AG04449 (cell line): ENCODE measurements at places on chromosomes 12 and 14.

DNA sequence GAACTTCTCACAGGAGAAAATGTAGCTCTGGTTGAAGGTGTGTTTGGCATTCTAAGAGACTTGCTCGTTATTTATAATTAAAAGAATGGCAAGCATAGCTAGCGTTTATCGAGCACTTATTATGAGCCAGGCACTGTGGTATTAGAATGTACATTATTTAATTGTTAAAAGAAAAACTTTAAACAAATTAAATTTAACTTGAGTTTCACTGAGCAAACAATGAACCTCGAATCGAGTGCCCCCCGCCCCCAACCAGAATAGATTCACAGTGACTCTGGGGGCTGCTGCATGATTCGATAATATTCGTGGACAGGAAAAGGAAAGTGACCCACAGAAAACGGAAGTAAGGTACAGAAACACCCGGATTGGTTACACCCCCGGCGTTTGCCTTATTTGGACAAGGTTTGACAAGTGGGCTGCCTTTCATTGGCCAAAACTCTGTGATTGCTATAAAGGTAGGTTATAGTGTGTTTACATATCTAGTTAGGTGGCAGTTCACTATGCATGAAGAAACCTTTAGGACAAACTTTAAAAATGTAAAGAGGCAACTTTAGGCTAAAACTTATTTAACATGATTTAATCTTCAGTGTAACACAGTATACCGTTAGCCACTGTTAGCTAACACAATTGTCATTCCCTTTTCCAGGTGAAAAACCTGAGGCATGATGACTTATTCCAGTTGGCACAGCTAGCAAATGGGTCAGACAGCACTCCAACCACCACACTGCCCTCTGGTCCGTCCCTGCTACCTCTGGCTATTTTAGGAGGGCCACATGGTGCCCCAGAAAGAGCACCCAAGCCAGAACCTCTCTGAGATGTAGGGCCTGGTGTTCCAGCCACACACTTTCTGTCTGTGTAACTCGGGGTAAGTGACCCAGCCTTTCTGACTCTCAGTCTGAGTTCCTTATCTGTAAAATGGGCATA is 7.1 kb downstream of the SCNN1A start:
- DNase-seq = no peak

GRCh38 chr14:103016594-103016993 is 40.8 kb downstream of the CDC42BPB start:
- DNase-seq = no peak

DNA sequence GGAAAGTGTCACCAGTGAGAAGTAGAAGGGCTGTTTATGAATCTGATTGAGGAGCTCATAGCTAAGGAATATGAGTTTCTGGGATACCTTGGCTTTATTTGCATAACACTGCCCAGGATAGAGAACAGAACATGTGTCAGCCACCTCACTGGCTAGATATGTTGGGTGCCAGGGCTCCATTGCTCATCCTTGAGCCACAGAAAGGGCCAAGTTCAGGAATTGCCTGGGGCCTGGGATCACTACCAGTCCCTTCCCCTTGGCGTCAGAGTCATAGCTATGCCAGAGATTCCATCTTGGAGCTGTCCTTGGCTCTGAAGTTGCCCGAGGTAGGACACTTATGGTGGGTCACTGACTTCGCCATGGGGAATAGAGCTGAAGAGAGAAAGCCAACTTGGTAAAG is 49.0 kb downstream of the IFT43 start:
- DNase-seq = no peak

- no peak for DNase-seq
Measured at GRCh38 chr12:31651893-31652521, 7.5 kb upstream of the ETFBKMT start.

DNA sequence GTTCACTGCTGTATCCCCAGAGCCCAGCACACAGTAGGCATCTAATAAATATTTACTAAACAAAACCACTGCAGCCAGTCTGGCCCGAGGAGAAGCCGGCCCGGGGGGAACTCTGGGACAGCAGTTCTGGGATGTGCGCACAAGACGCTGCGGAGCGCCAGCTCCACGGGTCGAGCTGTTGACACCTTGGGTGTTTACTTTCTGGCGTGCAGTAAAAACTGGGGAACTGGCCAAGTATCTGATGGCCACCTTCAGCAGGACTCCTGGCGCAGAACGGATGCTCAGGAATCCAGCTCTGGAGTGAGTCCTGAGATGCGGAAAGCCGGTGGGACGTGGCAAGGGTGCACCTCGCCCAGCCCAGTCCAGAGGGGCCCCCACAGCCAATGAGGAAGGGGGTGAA is 65.6 kb downstream of the NCOR2 start:
- DNase-seq = no peak

GRCh38 chr14:96198430-96199130 is 6.1 kb upstream of the BDKRB2 start:
- no peak for DNase-seq

- DNase-seq = no peak
Measured at GRCh38 chr14:99609245-99610170, 5.5 kb upstream of the CCDC85C start.

DNA sequence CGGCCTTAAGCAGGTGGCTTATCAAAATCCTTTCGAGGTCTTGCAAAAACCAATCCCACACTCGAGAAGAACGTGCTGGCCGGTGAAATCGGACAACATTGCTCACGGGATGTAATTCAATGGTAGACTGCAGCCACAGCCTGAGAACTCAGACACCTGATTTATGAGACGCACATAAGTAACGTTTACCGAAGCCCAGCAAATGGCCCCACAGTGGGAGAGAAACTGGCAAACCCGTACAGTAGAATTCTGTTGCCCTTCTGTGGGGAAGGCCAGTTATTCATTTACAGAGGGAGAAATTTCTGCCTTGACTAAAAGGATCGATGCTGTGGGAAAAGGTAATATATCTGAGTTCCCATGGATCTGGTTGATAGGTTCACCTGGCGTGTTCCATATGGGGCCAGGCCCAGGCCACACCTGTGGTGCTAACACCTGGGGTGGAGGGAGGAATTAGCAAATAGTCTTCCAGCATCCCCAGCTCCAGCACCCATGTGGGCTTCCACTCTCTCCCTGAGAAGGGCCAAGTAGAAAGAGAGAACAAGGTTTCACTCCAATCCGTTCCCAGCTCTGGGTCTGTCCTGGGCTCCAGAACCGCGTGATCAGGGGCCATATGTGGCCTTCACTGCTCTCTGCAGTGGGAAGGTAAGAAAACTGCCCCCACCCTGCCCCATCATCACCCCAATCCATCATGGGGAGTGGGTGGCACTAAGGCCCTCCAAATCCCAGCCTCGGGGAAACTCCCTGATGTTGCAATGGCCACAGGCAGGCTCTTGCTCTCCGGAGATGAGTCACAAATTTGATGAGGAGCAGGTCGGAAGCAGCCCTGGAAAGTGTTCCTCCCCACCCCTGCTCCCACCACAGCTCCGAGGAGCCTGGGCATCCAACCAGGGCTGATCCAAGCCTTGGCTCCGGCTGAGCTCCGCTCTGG is 12.7 kb downstream of the BDKRB1 start:
- peak; percentile 88 for DNase-seq

DNA sequence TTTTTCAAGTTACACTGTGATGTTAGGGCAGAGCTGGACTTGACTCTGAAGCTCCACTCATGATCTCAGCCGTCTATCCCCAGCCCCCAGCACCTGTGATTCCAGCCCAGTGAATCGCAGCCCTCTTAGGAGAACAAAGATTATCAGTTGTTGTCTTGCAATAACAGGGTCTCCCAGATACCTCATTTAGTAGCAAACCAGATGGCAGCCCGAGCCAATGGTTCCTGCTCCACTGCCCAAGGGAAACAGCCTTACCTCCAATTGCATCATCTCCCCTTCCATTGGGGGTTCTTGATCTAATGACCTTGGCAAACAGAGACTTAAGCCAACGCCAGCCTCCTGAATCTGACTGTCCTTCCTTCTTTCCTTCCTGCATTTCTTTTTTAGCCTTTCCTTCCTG is 371.2 kb downstream of the BCL11B start:
- no peak for DNase-seq

DNA sequence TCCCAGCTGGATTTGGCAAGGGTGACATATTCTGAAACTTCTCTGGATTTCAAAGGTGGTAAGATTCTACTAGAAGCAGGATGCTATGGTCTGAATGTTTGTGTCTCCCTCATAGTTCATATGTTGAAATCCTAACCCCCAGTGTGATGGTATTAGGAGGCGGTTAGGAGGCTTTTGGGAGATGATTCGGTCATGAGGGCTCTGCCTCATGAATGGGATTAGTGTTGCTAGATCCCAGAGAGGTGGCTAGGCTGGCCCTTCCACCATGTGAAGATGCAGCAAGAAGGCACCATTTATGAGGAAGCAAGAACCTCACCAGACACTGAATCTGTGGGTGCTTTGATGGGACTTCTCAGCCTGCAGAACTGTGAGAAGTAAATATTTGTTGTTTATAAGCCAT is 11.0 kb upstream of the PEX5 start:
- no peak for DNase-seq

DNA sequence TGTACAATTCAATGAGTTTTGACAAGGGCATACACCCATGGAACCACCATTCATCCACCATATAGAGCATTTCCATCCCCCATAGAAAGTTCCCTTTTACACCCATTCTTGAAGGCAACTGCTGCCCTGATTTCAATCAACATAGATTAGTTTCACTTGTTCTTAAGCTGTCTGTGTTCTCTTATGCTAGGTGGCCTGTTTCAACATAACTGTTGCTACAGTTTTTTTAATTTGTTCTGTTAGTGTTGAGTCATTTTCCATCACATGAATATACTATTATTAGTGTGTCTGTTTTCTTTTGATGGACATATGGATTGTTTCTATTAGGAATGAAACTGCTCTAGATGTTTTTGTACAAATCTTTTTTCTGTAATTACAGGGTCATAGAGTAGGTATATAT is 123.4 kb downstream of the PTPRQ start:
- no peak for DNase-seq

GRCh38 chr14:80150301-80150700 is 61.0 kb downstream of the DIO2 start:
- no peak for DNase-seq

DNA sequence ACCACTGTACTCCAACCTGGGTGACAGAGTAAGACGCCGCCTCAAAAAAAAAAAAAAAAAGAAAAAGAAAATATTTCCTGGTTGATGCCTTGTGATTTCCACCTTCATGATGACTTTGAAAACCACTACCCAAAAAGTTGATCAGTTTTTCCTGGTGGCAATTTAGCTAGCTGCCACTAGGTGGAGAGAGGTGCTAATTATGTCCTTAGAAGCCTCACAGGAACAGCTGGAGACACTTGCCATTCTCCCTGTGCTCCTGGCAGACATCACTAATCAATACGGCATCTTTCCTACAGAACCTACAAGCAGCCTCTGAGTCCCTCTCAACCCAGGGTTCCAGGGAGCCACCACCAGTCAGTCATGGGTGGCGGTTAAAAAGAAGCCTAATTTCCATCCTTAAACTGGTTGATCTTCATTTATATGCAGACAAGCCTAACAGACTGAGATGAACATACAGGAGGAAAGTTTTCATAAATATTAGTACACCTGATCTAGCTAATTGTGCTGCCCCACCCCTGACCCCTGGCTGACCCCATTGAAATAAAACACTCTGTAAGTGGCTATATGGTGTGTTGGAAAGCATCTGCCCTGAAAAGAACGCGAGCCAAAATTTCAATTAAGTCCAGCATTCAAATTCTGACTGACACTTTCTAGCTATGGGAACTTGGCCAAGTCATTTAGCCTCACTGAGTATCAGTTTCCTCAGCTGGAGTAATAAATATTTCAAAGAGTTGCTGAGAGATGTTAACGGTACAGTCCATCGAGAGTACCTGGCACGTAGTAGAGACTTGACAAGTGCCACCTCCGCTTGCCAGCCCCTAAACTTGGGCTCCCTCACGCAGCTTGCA is 6.2 kb upstream of the OAS1 start:
- DNase-seq = no peak

GRCh38 chr12:30928356-30929244 is 2.1 kb downstream of the TSPAN11 start:
- no peak for DNase-seq

DNA sequence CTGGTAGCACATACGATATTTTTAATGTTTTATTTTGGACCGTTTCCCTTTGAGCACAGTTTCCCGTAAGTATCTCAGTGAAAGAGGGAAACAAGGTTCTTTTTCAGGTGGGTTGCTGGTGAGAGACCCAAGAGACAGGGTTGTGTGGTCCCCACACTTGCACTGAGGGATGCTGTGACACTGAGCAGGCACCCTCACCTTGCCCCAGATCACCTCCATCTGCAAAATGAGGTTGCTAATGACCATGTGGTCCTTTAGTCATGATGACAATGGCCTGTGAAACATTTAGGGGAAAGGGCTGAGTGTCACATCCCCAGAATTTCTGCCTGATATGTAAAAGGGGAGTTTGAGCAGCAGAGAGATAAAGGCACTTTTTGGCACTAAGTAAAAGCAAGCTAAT is 4.3 kb downstream of the CCND2 start:
- DNase-seq = no peak

DNA sequence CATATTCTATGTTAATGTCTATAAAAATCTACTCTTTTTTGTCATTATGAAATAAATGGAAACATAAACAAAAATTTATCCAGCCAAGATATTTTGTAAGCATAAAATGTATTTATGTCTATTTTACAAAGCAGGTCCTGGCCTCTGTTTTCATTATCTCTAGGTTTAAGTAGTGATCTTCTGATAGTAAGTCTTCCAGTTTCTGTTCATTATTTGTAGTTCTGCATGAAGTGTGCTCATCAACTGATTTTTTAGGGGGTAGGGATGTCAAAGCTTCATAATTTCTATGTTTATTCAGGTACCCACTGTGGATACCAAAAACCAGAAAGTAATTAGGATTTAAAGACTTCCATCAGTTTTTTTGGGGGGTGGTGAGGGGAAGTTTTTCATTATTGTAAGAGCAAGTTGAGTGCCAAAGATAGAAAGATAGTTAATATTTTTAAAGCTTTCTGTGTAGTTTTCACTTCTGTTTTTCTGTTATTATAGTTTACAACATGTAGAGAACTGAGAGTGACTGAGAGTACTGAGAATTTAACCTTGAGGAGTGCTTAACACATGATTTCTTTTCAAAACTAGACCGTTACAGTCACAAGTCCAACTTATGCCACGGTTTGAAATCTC is 30.6 kb upstream of the LMO3 start:
- no peak for DNase-seq

- DNase-seq = no peak
Measured at GRCh38 chr12:47207340-47207717, 127.6 kb upstream of the AMIGO2 start.

DNA sequence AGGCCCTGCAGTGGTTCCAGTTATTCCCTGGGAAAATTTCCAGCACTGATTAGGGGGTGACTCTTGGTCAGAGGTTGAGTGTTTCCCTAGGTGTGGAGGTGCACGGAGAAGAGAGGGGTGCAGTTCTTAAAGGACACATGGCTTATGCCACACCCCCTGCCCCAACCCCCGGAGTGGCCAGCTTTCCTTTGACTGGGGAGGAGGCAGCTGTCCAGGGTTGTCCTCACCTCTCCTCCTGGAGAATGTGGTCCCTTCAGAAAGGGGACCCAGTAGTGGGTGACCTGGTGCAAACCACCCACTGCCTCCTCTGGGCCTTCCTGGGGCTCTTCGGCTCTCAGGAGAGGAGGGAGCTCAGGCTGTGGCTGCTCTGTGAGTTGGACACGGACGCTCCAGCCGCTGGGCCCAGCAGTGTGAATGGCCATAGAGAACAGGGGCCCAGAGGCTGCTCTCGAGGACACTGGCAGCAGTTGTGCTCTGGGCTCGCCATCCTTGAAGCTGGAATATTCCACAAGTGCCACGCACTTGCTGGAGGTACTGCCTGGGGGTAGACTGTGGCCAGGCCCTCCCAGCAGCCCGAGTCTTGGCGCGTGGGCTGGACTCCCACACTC is 13.6 kb downstream of the PACS2 start:
- DNase-seq = no peak

GRCh38 chr14:72808564-72808963 is 85.3 kb downstream of the DPF3 start:
- DNase-seq = no peak
